Thymus (tissue), 14 donors: ENCODE measurements at places on chromosomes 11 and 22. TPM values are rescaled to one million over a fixed set of nuclear protein-coding genes. Genes with fewer than 3 reads are reported as not detected.

DNA sequence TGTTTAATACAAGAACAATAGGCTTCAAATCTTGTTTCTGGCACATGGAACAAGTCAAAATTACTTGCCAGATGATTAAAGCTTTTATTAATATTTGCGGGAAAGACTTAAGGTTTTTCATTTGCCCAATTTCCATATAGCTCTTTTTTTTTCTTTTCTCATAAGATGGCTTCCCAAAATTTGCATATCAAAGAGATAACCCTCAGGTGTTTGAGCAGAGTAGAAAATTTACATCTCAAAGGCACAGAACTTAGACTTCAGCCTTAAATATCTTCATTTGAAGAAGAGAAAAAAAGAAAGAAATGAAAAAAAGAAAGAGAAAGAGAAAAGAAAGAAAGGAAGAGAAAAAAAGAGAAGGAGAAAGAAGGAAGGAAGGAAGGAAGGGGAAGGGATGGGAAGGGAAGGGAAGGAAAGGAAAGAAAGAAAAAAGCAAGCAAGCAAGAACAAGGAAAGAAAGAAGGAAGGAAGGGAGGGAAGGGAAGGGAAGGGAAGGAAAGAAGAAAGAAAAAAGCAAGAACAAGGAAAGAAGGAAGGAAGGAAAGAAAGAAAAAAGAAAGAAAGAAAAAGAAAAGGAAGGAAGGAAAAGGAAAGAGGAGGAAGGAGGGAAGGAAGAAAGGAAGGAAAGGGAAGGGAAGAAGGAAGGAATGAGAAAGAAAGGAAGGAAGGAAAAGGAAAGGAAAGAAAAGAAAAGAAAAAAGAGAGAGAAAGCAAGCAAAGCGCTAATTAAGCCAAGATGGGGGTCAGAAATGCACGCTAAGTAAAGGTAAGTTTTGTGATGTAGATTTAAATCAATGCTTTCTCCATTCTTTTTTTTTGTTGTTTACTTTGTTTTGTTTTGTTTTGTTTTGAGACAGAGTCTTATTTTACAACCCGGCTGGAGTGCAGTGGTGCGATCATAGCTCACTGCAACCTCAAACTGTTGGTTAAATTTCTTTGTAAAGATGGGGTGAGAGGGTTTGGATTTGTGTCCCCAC lies 20.2 kb upstream of the IFITM3 start:
- no peak for DNase-seq
- no peak overlapping the region for H3K4me3 ChIP-seq
- no peaks in the 10 kb centered on the region for H3K27me3 ChIP-seq
- no peaks in the 10 kb centered on the region for H3K36me3 ChIP-seq
- peaks cover 12% of the 10 kb centered on the region for H3K4me1 ChIP-seq

APOL3 gene
- total RNA-seq: 35.1 TPM

ASCL3 gene
- total RNA-seq: not detected

CARNS1 gene
- 0.57 TPM for total RNA-seq

TP53I11 gene
- total RNA-seq: 6.1 TPM

APOA5 gene
- total RNA-seq: 0.05 TPM

- peaks cover 38% of the 10 kb centered on the region for H3K27me3 ChIP-seq
- H3K27ac ChIP-seq: no peak overlapping the region
- no peaks in the 10 kb centered on the region for H3K36me3 ChIP-seq
- H3K4me3 ChIP-seq: peak overlapping the region; percentile 54
- no peak for DNase-seq
These were observed 1.5 kb downstream of the TPBGL start for GRCh38 chr11:75241906-75242644.

DNA sequence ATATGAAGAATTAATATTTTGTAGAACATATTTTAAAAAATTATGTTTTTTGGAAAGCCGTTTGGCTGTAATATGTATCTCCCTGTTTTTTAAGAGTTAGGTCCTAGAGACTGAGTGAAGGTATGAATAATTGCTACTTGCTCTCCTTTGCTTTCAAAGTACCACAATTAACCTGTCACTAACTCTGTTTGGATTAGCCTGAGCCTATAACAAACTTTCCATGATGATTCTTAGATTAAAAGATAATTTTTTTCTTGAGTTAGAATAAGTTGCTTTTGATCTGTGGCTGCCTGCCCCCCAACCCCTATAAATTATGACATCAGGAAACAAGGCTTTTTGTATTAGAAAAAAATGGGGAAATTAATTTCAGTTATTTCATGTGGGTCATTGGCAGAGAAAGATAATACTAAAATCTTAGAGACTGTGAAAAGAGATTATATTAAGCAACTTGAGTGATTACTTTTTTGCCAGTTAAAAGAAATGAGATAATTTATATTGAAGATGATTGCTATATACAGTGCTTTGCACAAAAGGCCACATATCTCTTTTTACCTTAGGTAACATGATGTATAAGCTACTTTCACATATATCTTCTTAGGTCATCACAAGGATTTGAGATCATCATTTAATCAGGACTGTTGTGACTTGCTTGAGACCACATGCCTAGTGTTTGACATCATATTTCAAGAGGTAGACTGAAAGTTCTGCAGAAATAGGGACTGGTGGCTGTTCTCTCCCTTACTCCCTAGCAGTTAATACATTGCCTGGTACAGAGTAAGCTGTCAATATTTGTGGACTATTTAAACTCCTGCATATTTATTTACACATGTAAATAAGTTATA lies 9.6 kb downstream of the MTMR3 start:
- H3K27me3 ChIP-seq: no peaks in the 10 kb centered on the region
- DNase-seq: no peak
- no peaks in the 10 kb centered on the region for H3K36me3 ChIP-seq
- H3K4me3 ChIP-seq: no peak overlapping the region
- H3K27ac ChIP-seq: no peak overlapping the region

RHOD gene
- total RNA-seq: 2.8 TPM

GRCh38 chr11:16982809-16983208 lies 31.4 kb downstream of the PLEKHA7 start:
- no peak overlapping the region for H3K27ac ChIP-seq
- peaks cover 4% of the 10 kb centered on the region for H3K4me1 ChIP-seq
- H3K36me3 ChIP-seq: no peaks in the 10 kb centered on the region
- no peak overlapping the region for H3K4me3 ChIP-seq

OR51E2 gene
- under 0.01 TPM for total RNA-seq

GRCh38 chr11:111834432-111835163 lies 36.8 kb downstream of the ALG9 start:
- no peaks in the 10 kb centered on the region for H3K4me1 ChIP-seq
- peaks cover 28% of the 10 kb centered on the region for H3K36me3 ChIP-seq
- no peak overlapping the region for H3K27ac ChIP-seq

GRCh38 chr22:41480397-41480735 lies 11.4 kb downstream of the ACO2 start:
- H3K36me3 ChIP-seq: no peaks in the 10 kb centered on the region
- H3K27ac ChIP-seq: no peak overlapping the region
- no peaks in the 10 kb centered on the region for H3K27me3 ChIP-seq
- no peak overlapping the region for H3K4me3 ChIP-seq
- H3K4me1 ChIP-seq: peaks cover 2% of the 10 kb centered on the region
